HFFc6 (cell line): ENCODE measurements at places on chromosomes 12 and 14.

GRCh38 chr12:1880153-1880845, 38.2 kb downstream of the CACNA2D4 start:
- DNase-seq: no peak

GRCh38 chr12:25121916-25122315, 73.0 kb downstream of the DNAI7 start:
- no peak for DNase-seq

DNA sequence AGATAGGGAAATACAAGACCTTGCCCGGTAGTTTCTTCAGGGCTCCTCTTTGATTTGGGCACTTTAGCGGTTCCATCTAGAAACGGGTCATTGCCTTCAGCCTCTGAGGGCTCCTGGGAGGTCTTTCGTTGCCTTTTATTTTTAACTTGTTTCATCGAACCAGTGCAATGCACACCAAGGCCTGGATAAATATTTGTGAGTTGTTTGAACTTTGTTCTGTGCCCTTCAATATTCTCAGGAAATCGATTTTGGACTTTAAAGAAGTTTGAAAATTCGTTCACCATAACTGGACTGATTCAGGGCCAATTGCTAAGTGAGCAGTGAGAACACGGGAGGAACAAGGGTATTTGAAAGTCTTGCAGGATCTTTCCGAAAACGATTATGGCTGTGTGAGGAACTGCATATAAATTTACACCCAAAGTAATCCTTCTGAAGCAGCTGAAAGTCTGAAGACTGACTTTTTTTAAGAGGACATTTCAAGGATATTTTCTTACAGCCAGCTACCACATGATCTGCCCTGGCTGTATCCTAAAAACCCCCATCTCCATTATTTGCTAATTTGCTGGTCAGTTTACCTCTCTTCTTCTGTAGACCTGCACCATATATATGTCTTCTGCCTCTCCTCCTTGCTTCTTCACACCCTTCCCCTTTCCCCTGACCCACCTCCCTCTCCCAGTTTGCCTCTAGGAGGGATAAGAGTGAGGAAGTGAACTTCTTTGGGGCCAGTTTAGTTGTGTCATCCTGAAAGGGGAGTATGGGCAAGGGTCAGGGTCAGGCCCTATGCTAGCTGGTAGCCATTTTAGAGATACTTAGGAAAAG, 8.0 kb downstream of the DUSP6 start:
- no peak for DNase-seq

GRCh38 chr14:60512973-60513571, 4.1 kb downstream of the SIX6 start:
- DNase-seq: no peak

- no peak for DNase-seq
These were observed 82.2 kb downstream of the PPP2R5C start for GRCh38 chr14:101843665-101844064.

- DNase-seq: peak; percentile 13
These were observed 34.6 kb downstream of the CEP128 start for GRCh38 chr14:80906946-80907345.

DNA sequence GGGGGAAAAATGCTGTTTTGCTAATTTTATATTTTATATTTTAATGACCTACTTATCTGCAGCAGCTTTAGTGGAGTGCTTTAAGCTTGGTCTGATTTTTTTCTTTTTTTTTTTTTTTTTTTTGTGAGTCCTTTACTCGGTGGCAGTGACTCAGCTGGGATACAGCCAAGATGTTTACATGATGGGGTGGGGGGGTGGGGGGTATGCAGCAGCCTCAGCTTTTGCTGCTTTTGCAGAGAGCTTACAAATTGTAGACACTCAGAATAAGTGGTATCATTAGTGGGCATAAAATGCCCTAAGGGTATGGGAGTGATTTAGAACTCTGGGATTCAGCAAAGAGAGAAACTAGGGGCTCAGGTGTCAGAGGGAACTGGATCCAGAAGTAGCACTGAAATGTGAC, 38.2 kb upstream of the ARHGAP5 start:
- no peak for DNase-seq

DNA sequence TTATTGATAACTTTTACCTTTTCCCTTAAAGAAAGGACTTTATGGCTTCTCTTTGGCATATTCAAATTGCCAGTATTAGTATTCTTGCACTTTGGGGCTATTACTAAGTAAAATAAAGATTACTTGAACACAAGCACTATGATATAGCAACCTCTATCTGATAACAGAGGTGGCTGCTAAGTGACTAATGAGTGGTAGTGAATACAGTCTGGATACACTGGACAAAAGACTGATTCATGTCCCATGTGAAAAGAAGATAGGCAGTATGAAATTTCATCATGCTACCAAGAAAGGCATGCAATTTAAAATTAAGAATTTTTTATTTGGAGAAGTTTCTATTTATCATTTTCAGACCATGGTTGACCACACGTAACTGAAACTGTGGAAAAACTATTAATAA, 399.9 kb downstream of the FSCB start:
- DNase-seq: no peak

GRCh38 chr12:132491138-132491663, 1.2 kb downstream of the FBRSL1 start:
- DNase-seq: no peak

- DNase-seq: peak; percentile 87
These were observed 838 bp upstream of the ERBB3 start for GRCh38 chr12:56078931-56079722.

DNA sequence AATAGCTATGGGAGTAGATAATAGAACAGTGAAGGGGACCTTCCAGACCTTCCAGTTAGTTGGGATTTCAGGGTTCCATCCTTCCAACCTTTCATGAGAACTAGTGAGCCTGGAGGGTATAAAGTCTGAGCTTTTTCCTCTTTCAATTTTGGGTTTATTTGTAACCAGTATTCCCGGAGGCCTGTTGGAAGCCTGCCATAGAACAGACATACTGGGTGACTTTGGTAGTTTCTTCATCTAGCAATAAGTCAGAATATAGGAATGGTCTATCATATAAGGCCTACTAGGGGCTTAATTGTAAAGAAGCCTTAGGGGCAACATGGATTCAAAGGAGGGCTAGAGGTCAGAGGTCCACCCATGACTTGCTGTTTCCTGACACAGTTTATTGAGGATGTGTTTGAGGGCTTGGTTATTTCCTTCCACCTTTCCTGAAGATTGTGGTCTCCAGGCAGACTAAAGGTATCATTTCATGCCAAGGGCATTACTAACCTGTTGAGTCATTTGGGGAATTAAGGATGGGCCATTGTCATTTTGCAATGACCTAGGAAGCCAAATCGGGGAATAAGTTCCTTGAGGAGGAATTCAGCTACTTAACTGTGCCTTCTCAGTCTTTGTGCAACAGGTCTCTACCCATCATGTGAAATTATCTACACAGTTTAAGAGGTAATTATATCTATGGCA, 410.3 kb downstream of the SLC6A15 start:
- DNase-seq: no peak
